Activated CD8-positive, alpha-beta memory T cell treated with anti-CD3 and anti-CD28 coated beads, Interleukin-2, amount 10 ng/mL, durations not matched to agents 7 days and 5 days (primary cell): ENCODE measurements at places on chromosomes 3 and 15. TPM values are rescaled to one million over a fixed set of nuclear protein-coding genes. Genes with fewer than 3 reads are reported as not detected.

DNA sequence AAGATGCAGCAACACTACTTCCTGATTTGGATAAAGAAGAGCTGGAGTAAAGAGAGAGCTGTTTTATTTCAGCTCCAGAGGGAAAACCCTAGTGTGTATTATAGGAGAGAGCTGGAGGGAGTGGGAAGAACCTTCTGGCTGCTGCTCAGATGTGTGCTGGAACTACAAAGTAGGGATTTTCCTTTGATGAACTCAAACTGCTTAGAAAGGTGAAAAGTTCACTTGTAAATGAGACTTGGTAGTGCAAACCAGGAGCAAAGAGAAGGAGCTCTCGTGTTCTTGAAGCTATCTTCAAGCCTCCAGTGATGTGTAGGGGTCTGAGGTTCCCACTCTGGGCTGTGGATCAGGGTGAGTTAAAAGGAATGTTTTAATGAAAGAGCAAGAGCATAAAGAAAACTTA, 110.4 kb downstream of the EDEM1 start:
- DNase-seq = no peak

DNA sequence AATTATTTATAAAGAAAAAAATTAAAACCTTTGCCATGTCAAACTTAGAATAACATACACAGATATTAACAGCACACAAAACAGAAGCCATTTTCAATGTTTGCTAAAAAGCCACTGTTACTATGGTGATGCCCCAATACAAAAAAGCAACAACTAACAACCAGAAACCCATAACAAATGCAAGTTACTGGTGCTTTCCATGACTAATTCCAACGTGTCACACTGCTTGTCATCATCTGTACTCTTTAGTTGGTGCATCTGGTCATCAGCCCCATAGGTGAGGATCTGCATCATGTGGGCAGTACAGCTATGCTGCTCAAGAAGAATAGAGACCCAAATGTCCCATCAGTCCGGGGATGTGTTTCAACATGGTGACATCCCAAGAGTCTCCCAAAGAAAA, 52.8 kb downstream of the ATP8B4 start:
- DNase-seq = peak; percentile 61

- no peak for DNase-seq
These were observed 152.5 kb downstream of the TBC1D5 start for GRCh38 chr3:17589888-17590287.

- no peak for DNase-seq
These were observed 47.7 kb downstream of the TUSC7 start for GRCh38 chr3:116757315-116757714.

GRCh38 chr15:33084661-33085060, 109.9 kb downstream of the FMN1 start:
- no peak for DNase-seq

DNA sequence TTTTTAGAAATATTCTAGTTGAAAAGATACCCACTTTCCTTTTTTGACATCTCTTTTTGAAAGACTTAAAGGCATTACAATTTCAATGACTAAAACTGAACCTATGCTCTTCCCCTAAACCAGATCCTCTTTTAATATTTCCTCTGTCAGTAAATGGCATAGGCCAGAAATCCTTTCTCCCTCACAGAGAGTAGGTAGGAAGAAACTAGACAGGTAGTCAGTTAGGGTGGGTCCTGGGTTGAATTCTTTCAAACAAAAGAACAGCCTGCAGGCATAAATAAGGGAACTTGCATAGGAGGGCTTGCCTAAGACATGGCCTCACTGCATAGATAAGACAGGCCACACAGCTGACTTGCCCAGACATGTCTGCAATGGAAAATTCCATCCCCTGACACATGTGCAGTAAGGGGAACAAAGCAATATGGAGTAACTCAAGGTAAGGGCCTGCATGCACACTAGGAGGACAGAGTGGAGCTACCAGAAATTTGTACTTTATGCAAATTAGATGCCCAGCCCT, 23.1 kb downstream of the PLSCR5 start:
- no peak for DNase-seq

- no peak for DNase-seq
These were observed 11.5 kb downstream of the ITPR1 start for GRCh38 chr3:4504340-4505261.

- no peak for DNase-seq
These were observed 200.1 kb upstream of the KBTBD8 start for GRCh38 chr3:66797889-66798560.

DNA sequence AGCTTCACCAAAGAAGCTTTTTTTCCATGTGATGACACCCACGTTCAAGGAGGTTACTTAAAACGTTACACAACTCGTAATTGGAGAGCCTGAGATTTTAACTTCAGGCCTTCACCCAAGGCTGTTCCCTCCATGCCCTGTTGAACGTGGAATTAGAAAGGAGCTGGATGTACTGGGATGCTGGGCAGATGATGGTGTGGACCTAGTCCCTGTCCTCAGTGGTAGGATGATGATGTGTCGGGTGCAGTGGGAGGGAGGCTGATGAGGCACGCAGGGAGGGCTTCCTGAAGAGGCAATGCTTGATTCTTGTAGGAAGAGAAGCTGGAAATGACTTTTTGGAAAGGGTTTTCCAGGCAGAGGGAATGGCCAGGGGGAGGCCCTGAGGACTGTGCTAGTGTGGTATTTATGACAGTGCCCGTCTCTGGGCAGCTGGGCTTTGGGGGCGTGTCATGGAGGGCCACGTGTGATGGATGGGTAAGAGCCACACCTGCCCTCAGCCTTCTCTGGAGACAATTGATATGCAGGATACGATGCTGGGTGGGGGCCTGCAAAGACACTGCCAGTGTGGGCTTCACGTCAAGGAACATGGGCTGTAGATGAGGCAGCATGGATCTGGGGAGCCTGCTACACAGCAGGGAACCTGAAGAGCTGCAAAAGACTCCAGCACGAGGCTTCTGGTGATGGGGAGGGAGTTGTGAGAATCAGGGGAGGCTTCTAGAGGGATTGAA, 15.3 kb downstream of the SYNM start:
- no peak for DNase-seq

- DNase-seq = no peak
These were observed 353.9 kb upstream of the RARB start for GRCh38 chr3:25074149-25074548.

DNA sequence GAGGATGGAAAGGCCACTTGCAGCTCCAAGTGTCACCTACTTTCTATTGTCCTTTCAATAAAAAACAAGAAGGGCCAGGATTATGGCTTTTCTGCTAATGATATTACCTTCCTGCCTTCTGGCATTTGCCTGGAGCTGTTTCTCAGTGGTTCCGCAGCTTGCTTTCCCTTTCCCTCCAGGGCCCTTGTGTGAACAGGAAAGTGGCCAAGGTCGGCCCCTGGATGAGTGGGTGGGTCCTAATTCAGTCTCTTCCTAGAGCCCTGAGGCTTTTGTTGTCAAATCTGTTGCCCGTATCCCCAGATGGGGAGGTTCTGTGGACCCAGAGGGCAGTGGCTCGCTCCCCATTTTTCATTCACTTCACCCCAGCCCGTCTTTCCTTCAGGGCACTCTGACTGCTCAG, 64.2 kb upstream of the UMPS start:
- DNase-seq = no peak

- DNase-seq = no peak
These were observed 60.0 kb downstream of the ST6GAL1 start for GRCh38 chr3:186990277-186990676.

- no peak for DNase-seq
These were observed 14.2 kb downstream of the LRRC49 start for GRCh38 chr15:70906842-70907241.

DNA sequence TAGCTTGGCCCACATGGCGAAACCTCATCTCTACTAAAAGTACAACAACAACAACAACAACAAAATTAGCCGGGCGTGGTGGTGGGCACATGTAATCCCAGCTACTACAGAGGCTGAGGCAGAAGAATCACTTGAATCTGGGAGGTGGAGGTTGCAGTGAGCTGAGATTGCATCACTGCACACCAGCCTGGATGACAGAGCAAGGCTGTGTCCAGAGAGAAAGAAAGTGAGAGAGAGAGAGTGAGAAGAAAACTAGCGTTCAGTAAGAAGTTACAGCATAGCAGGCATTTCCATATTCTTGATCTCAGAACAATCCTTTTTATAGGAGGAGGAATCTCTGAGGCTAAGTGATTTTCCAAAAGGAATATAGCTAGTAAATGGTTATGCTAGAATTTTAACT, 1076.1 kb downstream of the AGBL1 start:
- DNase-seq = no peak

- no peak for DNase-seq
These were observed 4.1 kb upstream of the ECT2 start for GRCh38 chr3:172746475-172746874.

GRCh38 chr3:170809007-170809974, 60.7 kb downstream of the RPL22L1 start:
- DNase-seq = no peak

- DNase-seq = no peak
These were observed 856.9 kb downstream of the EPHA3 start for GRCh38 chr3:89964347-89964746.

GRCh38 chr3:134057006-134057653, 27.4 kb upstream of the SLCO2A1 start:
- no peak for DNase-seq

- no peak for DNase-seq
These were observed 229.5 kb downstream of the CHL1 start for GRCh38 chr3:426072-426471.

- no peak for DNase-seq
These were observed 406.2 kb upstream of the RARB start for GRCh38 chr3:25021816-25022215.

The SLC51A gene
- total RNA-seq = not detected

The CPLX3 gene
- 0.35 TPM for total RNA-seq

The CEMIP gene
- not detected for total RNA-seq

The ST6GAL1 gene
- total RNA-seq = 77.9 TPM

The ZPLD1 gene
- not detected for total RNA-seq
